HFFc6 (cell line): ENCODE measurements at places on chromosomes 12 and 14. TPM values are rescaled to one million over a fixed set of nuclear protein-coding genes. Genes with fewer than 3 reads are reported as not detected.
A peak's percentile ranks its signal among the peaks of the same experiment; 100 is the strongest.

GRCh38 chr12:96235484-96235826 is 41.3 kb downstream of the ELK3 start:
- DNase-seq: no peak
- no peak overlapping the region for H3K4me3 ChIP-seq
- peaks cover 15% of the 10 kb centered on the region; the same call in 1 of the 2 replicates for H3K36me3 ChIP-seq
- H3K27me3 ChIP-seq: peaks cover 2% of the 10 kb centered on the region

- H3K27ac ChIP-seq: peak overlapping the region; percentile 65
- no peaks in the 10 kb centered on the region for H3K27me3 ChIP-seq
- H3K4me3 ChIP-seq: peak overlapping the region; percentile 28; the same call in 1 of the 2 replicates
- H3K4me1 ChIP-seq: peaks cover 44% of the 10 kb centered on the region
- peaks cover 20% of the 10 kb centered on the region for H3K36me3 ChIP-seq
Observed at GRCh38 chr12:51262758-51263177, 7.4 kb downstream of the SMAGP start.

DNA sequence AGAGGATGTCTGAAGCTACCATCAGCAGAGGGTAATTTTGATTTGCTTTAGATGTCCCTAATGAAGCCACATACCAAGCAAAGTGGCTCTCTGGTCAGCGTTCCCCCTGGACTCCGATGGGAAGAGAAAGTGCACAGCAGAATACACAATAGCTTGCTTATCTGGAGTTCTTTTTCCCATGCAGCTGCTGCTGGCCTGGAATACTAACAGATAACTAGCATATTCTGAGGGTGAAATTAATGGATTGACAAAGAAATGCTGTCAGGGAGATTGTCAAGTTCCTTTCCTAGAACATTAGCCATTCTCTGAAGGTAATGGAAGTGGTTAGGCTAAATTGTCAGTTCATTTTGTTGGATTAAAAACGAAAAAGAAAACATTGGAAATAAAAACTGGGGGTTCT is 391.3 kb downstream of the FLRT2 start:
- peaks cover 1% of the 10 kb centered on the region; the same call in 1 of the 2 replicates for H3K27me3 ChIP-seq
- DNase-seq: no peak
- no peaks in the 10 kb centered on the region for H3K4me1 ChIP-seq
- no peak overlapping the region for H3K4me3 ChIP-seq

- no peak for DNase-seq
- no peak overlapping the region for H3K27ac ChIP-seq
- H3K4me3 ChIP-seq: no peak overlapping the region
- peaks cover 3% of the 10 kb centered on the region; the same call in 1 of the 2 replicates for H3K27me3 ChIP-seq
Observed at GRCh38 chr12:116750298-116750697, 12.2 kb downstream of the RNFT2 start.

GRCh38 chr14:39593377-39593776 is 161.1 kb upstream of the FBXO33 start:
- no peak overlapping the region for H3K27ac ChIP-seq
- H3K4me3 ChIP-seq: no peak overlapping the region
- H3K36me3 ChIP-seq: no peaks in the 10 kb centered on the region
- no peak for DNase-seq
- H3K4me1 ChIP-seq: no peaks in the 10 kb centered on the region

- H3K4me3 ChIP-seq: no peak overlapping the region; the same call in 1 of the 2 replicates
- H3K4me1 ChIP-seq: peaks cover 65% of the 10 kb centered on the region
- DNase-seq: no peak
Observed at GRCh38 chr12:11793921-11794710, 144.6 kb downstream of the ETV6 start.

GRCh38 chr12:105775343-105775742 is 363.4 kb downstream of the NUAK1 start:
- DNase-seq: peak; percentile 75
- H3K4me1 ChIP-seq: peaks cover 7% of the 10 kb centered on the region; the same call in 1 of the 2 replicates
- H3K27ac ChIP-seq: no peak overlapping the region
- H3K4me3 ChIP-seq: no peak overlapping the region
- no peaks in the 10 kb centered on the region for H3K36me3 ChIP-seq

DNA sequence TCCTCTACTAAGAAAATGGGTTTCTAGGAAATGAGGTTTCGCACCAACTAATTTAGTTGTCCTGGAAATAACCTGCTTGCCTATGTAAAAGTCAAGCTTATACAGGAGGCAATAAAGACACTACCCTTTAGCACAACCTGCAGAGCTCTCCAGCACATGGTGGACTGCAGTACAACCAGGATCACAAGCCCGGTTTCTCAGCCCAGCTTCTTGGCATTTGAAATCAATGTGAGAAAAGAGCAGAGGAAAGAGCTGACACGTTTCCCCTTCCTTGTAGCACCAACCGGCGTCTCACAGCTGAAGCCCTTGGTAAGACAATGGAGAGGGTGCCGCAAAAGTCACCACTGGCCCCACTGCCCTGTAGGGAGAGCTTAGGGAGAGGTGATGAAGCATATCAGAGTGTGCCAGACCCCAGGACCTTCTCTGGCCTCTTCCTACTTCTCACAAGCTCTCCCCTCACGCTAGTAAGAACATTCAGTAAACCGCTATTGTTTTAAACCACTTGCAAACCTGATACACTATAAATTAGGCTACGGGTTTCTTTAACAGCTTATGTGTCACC is 8.6 kb downstream of the SPTLC2 start:
- H3K36me3 ChIP-seq: peaks cover 4% of the 10 kb centered on the region; the same call in 1 of the 2 replicates
- H3K27ac ChIP-seq: no peak overlapping the region; the same call in 1 of the 2 replicates
- no peak for DNase-seq
- no peaks in the 10 kb centered on the region; the same call in 1 of the 2 replicates for H3K27me3 ChIP-seq
- peaks cover 73% of the 10 kb centered on the region for H3K4me1 ChIP-seq

- no peak overlapping the region for H3K27ac ChIP-seq
- H3K27me3 ChIP-seq: peaks cover 4% of the 10 kb centered on the region; the same call in 1 of the 2 replicates
- H3K4me3 ChIP-seq: no peak overlapping the region
- H3K36me3 ChIP-seq: no peaks in the 10 kb centered on the region
Observed at GRCh38 chr14:79613625-79614024, 597.7 kb downstream of the DIO2 start.

The CHMP4A gene
- total RNA-seq: 40.3 to 48.2 TPM (median 45.0 TPM) in 3 replicates

The RASSF8 gene
- 61.7 to 84.6 TPM (median 82.9 TPM) in 3 replicates for total RNA-seq

The MUCL1 gene
- not detected in 2 replicates for total RNA-seq

The MGP gene
- total RNA-seq: 0.60 and 0.70 TPM in 2 replicates

The GPX2 gene
- total RNA-seq: not detected in 2 replicates
